Vagina (tissue), 2 donors: ENCODE measurements at places on chromosomes 2 and 18. TPM values are rescaled to one million over a fixed set of nuclear protein-coding genes. Genes with fewer than 3 reads are reported as not detected.

CHRNG gene
- not detected for total RNA-seq

DNA sequence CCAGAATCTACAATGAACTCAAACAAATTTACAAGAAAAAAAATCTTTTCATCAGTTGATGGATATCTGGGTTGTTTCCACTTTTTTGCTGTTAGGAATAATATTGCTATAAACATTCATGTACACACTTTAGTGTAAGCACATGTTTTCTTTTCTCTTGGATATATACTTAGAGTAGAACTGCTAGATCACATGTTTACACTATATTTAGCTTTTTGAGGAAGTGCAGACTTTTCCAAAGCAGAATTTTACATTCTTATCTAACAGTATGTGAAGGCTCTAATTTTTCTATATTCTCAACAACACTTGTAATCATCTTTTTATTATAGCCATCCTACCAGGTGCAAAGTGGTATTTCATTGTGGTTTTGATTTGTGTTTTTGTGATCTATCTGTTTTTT, 103.6 kb upstream of the RMP24 start:
- DNase-seq = no peak

DNA sequence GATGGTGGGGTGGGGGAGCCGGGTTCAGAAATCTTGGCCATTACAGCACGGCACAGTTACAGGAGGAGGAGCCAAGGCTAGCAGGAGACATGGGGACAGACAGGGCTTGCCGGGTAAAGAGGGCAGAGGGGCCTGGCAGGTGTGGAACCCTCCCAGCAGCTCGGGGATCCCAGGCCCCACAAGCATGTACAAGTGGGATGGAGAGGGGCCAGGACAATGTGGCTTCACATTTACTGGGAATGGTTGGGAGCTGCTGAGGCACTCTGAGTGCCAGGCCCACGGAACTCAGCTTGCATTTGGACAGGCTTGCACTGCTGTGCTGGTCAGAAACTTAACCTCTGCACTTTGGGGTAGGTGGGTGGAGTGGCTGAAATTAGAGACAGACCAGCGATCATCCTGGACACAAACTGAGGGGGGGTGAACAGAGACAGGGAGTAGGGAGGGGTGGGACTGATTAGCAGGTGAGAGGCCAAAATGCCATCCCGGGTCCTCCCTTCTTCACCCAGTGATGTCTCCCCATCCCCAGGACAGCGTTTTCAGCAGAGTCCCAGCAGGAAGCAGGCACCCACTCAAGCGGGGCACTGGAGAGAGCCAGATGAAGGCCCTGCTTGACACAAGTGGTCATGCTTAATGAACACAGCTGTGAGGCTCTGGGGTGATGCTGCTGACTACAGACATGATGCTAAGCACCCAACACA, 9.6 kb downstream of the PER2 start:
- no peak for DNase-seq

- no peak for DNase-seq
Measured at GRCh38 chr2:237995036-237995435, 28.2 kb downstream of the UBE2F start.

DNA sequence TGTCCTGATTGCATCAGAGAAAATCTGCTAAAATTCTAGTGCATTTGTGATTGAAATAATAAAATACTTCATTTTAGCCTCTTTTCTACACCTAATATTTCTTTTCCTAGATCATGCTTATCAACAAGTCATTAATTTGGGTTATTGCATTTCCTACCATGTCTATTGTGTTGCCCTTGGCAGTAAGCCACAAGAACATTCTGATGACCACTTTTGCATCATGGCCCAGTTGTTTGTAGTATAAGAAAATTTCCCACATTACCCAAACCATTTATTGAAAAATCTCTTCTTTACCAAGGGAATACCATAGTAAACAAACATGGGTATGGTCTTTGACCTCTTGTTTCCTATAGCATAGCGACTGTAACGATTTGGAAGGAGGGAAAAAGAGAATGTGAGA, 76.3 kb downstream of the R3HDM1 start:
- no peak for DNase-seq

DNA sequence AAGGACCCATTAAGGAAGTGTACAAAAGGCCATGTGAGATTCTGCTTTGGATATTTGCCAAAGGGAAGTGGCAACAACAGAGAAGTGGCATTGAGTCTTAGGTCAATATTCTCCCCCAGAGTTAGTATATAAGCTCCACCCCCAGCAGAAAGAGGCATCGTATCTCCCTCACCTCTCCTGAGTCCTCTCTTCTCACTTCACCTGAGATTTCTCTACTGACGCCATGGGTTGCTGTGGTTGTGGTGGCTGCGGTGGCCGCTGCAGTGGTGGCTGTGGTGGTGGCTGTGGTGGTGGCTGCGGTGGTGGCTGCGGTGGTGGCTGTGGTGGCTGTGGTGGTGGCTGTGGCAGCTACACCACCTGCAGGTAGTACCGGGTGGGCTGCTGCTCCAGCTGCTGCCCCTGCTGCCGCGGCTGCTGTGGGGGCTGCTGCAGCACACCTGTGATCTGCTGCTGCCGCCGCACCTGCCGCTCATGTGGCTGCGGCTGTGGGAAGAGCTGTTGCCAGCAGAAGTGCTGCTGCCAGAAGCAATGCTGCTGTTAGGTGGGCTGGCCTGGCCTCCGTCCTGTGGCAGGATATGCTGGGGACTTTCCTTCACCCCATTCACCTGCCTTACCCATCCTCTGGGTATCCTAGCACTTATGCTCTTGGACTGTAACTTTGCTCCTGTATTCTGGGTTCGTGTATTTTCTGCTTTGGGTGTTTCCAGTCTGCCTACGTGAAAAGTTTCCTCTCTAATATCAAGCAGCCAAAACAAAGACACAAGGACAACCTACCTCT, 5.9 kb downstream of the SCYGR3 start:
- no peak for DNase-seq

GRCh38 chr2:213627054-213627710, 342.9 kb downstream of the SPAG16 start:
- no peak for DNase-seq

DNA sequence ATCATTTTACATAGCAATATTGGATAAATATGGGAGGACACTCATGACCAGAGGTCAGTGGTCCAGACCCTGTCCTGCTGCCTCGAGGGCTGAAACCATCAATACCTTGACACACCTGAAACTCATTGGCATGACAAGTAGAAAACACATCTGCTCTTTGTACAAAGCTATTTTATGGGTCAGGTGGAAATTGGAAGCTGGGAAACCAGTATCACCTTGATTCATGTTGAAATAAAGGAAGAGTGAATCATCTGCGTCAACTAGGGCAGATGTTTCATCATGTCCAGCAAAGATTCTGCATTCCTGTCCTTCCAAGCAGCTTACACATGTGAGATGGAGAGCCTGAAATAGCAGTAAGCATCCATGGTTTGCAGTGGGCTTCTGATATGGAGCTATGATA, 80.0 kb upstream of the ERBB4 start:
- no peak for DNase-seq
